Activated T-cell treated with anti-CD3 and anti-CD28 coated beads, Interleukin-2, amount 50 U/mL, for 48 hours (primary cell): ENCODE measurements at places on chromosomes 11 and 22.

- no peak for DNase-seq
Observed at GRCh38 chr11:25211635-25212254, 714.9 kb downstream of the LUZP2 start.

DNA sequence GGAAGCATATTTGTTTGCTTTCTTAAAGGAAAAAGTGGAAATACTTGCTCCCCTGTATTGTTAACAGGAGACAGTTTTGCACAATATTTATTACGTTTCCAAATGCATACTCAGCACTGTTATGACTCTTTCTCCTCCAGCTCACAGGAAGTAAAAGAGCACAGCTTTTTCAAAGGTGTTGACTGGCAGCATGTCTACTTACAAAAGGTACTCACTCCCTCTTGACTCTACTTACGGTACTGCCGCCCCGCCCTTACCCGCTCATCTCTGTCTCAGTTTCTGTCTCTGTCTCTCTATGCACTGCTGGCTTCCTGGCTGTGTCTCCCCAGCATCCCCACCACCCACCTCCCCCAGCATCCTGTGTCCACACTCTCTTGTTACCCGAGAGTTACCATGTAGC, 32.2 kb upstream of the MYO18B start:
- DNase-seq, result peak; percentile 41

- DNase-seq, result no peak
Observed at GRCh38 chr22:22061085-22062077, 78.8 kb upstream of the TOP3B start.

GRCh38 chr22:32024796-32025195, 18.3 kb upstream of the SLC5A1 start:
- DNase-seq, result no peak

GRCh38 chr11:134518616-134519389, 106.8 kb upstream of the B3GAT1 start:
- no peak for DNase-seq

- peak; percentile 51 for DNase-seq
Observed at GRCh38 chr22:18103527-18104269, 6.9 kb upstream of the TUBA8 start.

- DNase-seq, result no peak
Observed at GRCh38 chr11:57392066-57392762, 1.8 kb upstream of the PRG2 start.

GRCh38 chr11:60334005-60334620, 7.1 kb downstream of the MS4A6E start:
- peak; percentile 78 for DNase-seq

GRCh38 chr11:104679258-104679657, 219.0 kb downstream of the CASP12 start:
- no peak for DNase-seq

GRCh38 chr11:33000181-33000580, 15.5 kb upstream of the DEPDC7 start:
- no peak for DNase-seq

DNA sequence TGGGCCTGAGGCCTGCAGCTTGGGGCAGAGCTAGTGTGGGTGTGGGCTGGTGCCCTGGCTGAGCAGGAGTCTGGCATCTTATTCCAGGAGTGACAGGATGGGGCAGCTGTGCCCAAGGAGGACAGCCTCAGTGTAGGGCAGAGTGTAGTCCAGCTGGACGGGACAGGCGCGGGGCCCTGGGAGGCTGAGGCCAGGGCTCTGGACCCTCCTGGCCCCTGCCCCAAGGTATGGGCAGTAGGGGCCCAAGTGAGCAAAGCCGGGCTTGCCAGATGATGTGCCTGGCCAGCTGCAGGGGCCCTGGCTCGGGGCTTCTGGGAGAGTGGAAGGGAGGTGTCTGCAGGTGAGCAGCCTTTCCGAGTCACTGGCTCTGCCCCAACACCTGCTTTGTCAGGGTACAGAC, 1190.9 kb downstream of the BRD1 start:
- DNase-seq, result no peak

DNA sequence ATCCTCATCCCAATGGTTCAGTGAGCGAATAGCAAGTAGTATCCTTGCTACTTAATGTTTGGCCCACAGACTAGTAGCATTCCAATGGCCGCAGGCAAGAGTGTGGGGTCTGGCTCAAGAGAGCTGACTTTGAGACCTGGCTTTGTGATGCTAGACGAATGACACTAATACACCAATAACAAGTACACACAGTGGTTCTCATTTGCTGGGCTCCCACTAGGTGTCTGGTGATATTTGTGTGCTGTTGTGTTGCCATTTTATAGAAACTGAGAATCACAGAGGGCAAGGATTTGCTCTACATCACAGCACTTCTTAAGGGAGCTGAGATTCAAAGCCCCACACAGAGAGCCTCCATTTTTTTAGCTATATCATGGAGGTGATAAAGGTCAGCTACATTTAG, 351.2 kb downstream of the TENM4 start:
- DNase-seq, result no peak

- no peak for DNase-seq
Observed at GRCh38 chr11:121191818-121192217, 90.8 kb downstream of the TECTA start.

GRCh38 chr22:28935713-28936112, 52.3 kb downstream of the ZNRF3 start:
- DNase-seq, result no peak

DNA sequence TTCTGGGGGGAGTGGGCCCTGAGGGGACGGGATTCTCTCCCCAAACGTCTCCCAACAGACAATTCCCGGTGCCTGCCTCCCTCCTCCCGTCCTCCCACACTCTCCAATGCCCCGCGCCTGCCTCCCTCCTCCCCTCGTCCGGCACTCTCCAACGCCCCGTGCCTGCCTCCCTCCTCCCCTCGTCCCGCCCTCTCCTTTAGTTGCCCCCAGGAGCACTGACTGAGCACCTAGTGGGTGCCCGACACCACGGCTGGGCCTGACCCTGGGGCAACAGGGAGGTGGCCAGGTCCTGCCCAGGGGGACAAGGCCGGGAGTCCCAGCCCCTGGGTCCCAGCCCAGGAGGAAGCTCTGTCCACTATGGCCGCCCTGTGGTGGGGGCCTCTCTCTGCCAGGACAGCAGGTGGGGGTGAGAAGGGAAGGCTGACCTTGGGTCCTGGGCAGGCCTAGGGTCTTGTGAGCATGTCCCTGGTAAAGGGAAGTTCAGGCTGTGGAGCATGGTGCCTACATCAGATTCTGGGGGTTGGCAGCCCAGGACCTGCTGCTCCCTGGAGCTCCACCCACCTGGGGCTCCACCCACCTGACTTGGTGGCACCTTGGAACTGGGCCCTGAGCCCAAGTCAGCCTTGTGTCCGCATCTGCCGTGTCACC, 942.3 kb downstream of the BRD1 start:
- no peak for DNase-seq

GRCh38 chr11:47272706-47273105, 2.8 kb downstream of the MADD start:
- DNase-seq, result no peak

GRCh38 chr11:73478737-73479347, 102.6 kb downstream of the RELT start:
- DNase-seq, result no peak

DNA sequence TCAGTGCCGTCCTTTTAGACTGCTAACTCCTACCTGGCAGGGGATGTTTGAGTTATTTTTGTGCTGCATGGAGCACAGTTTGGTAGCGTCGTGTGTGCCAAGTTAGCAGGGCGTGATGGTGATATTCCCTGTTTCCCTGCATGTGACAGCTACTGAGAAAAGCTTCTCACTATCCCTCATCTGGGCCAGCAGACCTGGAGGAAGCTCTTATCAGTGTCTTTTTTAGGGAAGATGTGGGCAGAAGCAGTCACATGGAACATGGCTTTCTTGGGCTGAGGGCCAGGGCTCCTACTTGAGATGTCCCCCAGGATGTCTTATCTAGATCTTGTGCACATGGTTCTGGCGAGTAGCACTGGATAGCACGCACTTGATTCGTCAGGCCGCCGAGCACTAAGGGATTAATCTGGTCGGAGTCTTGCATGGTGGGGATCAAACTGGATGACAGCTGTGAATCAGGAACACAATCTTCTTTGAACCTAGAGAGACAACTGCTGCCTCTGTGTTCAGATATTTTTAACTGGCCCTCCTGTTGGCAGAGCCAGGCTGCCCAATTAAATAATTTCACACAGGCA, 33.8 kb downstream of the TECTA start:
- no peak for DNase-seq

DNA sequence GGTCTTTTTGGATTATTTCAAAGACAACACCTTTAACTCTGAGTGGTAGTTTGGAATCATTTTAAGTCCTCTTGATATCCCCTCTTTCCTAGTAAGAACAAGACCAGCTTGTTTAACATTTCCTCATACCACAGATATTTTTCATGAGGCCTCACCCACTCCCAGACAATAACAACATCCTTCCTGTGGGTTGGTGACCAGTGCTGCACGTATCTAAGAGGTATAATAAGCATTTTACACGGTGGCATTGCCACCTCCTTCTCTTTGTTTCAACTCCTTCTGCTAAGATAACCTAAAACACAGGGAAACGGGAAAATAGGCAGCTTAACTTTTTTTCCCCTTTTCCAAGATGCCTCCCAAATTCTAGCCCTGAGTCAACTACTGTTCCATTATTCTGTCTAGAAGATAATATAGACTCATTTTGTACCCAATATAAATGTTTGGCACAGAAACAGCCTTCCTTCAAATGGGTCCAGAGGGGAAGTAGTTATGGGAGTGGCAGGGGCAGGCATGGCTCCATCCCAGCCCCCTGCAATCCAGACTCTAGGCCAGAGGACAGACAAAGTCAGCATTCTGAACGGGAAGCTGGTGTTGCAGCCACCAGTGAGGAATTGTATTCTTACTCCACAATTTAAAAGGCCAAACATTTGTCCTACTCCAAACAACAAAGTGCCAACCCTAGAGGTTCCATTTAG, 28.5 kb downstream of the MAML2 start:
- DNase-seq, result no peak

DNA sequence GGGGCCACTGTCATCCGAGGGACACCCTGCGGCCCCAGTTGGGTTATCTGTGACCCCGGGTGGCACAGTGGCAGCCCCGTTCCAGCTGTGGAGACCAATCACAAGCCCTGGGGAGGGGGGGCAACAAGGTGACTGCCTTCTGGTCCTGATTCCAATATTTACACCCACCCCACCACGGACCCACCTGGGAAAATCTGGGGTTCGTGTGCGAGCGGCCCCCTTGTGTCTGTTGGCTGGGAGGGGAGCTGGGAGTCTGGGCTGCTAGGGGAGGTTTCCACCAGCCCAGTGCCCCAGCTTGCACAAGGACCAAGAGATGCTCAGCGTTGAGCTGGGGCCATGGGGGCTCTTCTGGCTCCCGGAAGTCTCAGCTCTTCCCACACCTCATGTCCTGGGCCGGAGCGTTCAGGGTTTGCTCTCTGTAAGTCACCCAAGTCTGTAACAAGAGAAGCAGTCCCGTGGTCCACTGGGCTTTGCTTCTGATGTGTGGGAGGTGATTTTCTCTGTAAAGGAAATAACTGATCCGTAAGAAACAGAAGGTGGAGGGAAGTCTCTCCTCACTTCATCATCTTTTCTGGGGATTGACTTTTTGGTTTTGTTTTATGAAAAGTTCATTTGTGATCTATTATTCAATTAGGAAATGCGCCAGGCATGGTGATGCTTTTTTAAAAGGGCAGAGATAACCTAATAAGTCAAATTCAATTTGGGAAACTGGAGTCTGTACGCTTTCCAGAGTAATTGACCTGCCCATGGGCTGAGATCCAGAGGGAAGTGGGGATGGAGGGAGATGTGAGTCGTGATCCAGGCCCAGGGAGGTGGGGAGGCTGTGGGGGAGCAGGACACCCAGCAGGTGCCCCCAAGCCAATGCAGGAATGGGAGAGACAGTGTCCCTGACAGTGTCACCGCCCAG, 22.4 kb upstream of the GAL start:
- DNase-seq, result no peak
